ENCODE measurements at places on chromosomes 7 and 10.

- no peak for DNase-seq
Observed at GRCh38 chr10:21292763-21293517, 232.5 kb downstream of the SKIDA1 start.

GRCh38 chr7:29457565-29458011, 106.0 kb upstream of the PRR15 start:
- no peak for DNase-seq

GRCh38 chr10:50788951-50789945, 49.5 kb downstream of the ASAH2B start:
- DNase-seq: peak; percentile 37

- DNase-seq: no peak
Observed at GRCh38 chr7:112896026-112896601, 105.9 kb upstream of the TMEM168 start.

GRCh38 chr10:66362522-66362921, 563.3 kb upstream of the LRRTM3 start:
- peak; percentile 27 for DNase-seq

DNA sequence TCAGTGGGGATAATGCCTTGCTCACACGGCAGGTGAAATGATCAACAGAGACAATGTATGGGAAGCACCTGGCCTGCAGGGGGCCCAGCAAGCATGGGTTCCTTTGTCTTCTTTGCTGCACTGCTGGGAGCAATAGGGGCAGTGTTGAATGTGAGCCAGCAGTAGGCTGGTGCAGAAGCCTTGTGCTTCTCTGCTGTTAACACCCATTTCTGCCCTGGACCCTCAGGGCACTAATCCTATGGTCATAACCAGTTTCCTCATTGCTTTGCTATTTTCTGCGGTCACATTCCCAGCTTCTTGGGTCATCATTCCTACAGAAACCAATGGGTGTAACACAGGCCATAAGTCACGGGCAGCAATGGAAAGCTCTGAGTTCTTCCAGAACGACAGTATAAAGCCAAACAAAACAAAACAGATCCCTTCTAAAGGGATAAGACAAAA, 10.9 kb upstream of the LGI1 start:
- DNase-seq: no peak

DNA sequence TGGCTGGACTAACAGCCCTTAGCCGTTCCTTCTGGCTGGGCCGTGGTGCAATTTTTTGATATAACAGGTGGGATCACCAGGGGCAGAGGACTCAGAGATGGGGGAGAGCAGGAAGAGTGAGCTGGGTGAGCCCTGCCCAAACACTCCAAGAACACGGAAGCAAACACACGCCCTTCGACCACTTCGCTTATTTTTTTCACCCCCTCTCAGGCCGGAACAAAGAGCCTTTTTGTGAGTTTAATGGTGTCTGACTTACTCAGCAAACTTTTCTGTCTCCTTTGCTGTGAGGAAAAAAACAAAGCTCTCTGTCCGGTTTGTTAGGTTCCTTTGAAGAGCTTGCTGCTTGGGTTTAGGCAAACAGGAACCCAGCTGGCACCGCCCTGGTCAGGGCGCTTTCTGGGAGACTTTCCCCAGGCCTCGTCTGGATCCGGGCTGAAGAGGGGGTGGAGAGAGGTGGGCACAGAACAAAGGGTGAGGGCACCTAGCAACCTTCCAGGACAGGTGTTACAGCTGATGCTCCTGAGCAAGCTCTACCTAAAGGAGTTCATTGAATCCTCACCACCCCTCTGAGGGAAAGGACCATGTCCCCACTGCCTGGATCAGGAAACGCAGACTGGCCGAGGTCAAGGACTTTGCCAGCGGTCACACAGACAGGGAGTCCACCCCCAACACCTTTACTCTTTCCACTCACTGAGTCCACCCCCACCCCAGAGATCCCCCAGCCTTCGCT, 23.3 kb downstream of the CALML3 start:
- DNase-seq: peak; percentile 58
